ENCODE measurements at places on chromosomes 4 and X.

DNA sequence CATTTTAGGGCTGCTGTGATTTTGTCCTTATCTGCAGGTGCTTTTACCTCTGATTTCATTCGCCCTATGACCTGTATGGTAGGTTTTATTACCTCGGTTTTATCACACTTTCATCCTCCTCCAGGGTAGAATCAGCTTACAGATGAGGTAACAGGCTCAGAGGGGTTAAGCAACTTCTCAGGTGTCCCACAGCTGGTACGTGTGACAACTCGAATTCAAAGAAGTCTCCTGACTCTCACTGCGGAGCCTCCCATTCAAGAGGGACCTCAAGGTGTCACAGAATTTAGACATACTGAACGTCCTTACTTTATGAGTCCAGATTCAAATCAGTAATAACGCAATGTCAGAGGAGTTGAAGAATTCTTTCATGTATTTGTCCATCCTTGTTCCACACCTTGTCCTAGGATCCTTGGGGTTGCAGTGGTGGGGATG is 12.5 kb upstream of the KIAA0232 start:
- DNase-seq, result no peak

DNA sequence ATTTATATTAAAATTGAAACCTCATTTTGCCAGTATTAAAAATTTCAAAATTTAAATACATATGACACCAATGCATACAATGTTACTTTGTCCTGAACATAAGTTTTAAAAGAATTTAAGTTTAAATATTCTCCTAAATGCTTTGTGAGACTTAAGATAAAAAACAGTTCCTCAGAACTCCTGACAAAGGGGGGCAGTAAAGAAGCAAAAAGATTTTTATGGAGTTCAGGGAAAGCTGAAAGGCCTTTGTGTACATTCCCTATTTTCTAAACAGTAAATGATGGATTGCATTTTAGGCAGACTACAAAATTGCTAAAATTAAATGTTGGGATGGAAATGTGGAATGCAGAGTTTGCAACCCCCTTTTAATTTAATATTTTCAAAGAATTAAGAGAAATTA is 81.7 kb downstream of the SNCA start:
- DNase-seq, result no peak

DNA sequence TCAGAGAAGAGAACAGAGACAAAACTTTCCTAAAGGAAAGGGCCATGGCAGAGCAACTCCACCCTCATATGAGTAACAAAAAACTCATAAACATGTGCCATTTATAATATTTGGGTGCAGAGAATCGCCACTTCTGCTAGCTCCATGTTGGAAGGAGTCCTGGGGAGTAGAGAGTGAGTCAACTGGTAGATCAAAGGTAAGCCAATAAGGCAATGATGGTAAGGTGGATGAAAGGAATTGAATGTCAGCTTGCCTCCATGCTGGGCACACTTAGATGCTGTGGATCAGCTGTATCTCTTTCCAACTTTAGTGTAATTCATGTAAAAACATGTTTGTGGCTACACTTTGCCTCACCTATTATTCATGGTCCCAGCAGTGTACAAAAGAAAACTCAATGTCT is 4.7 kb downstream of the QRFPR start:
- no peak for DNase-seq

- no peak for DNase-seq
Observed at GRCh38 chr4:98624642-98625041, 33.8 kb downstream of the TSPAN5 start.

DNA sequence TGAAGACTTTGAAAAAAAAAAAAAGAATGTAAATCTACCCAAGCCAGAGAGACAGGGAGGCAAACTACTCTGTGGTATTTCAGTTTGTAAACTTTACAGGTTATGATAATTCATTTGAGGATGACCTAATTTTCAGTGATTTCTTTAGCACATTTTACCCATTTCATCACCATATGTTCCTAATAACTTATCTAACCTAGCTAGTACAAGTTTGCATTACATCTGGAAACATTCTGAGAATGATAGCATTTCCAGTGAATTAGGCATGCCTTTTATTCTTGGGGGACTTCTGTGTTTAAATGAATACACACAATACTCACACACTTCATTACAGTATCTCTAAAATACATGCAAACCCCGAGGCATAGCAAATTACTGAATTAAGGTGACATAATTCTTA is 1055.5 kb downstream of the PCDH18 start:
- DNase-seq, result no peak

- DNase-seq, result no peak
Observed at GRCh38 chrX:63488546-63489373, 137.6 kb upstream of the SPIN4 start.

DNA sequence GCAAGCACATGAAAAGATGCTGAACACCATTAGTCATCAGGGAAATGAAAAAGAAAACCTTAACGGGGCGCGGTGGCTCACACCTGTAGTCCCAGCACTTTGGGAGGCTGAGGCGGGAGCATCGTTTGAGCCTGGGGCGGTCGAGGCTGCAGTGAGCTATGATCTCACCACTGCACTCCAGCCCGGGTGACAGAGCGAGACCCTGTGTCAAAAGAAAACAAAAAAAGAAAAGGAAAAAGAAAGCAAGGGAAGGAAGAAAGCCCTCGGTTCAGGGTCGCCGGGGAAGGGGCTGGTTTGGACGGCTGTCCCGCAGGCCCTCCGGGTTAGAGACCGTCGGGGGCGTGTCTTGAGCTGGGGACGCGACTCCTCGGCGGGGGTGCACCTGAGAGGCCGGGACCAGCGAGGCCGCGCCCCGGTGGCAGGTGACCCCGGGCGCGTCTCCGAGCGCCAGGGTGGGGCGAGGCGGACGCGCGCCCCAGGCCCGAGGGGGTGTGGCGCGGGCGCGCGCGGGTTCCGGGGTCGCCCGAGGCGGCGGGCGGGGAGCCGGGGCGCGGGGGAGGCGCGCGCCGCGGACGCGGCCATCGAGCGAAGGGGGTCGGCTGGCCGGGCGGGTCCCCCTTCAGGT is 478 bp upstream of the PLXNA3 start:
- no peak for DNase-seq

DNA sequence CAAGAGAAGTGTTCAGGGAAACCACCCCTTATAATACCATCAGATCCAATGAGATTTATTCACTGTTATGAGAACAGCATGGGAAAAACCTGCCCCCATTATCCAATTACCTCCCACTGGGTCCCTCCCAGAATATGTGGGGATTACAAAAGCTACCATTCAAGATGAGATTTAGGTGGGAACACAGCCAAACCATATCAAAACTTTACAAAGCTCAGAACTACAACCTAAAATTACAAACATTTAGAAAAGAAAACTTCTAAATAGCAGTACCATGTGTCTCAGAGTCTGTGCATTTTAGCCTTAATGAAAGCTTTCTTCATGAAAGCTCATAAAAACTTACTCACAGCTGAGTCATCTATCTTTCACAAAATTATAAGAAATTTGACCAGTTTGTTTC is 1442.8 kb upstream of the PCDH7 start:
- DNase-seq, result no peak

GRCh38 chr4:151408380-151408629 is 671 bp upstream of the FHIP1A start:
- no peak for DNase-seq

- no peak for DNase-seq
Observed at GRCh38 chr4:5051278-5052203, at the start of gene STK32B. TSS of gene STK32B (plus strand) at chr4:5051480.

DNA sequence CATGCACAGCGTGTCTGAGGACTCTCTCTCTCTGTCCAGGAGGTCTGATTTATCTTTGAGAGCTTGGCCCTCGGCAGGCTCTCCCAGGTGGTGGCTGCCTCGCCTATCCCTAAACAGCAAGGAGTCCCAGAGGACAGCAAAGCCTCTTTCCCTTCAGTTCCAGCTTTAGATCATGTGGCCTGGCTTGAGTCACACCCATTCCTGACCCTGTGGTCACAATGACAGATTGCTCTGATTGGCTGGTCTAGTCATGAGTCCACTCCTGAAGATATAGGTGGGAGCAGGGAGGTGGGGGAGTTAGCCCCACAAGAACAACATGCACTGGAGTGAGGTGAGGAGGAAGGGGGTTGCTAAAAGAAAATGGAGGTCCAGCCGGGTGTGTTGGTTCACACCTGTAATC is 12.1 kb upstream of the PORCN start:
- DNase-seq, result no peak

- no peak for DNase-seq
Observed at GRCh38 chr4:55509266-55509665, 37.4 kb downstream of the CLOCK start.

GRCh38 chr4:83067058-83067639 is 32.2 kb downstream of the COPS4 start:
- no peak for DNase-seq

All from cortex of kidney (tissue), 1 donor.